ENCODE measurements at places on chromosomes 3 and 15. TPM values are rescaled to one million over a fixed set of nuclear protein-coding genes. Genes with fewer than 3 reads are reported as not detected.

GRCh38 chr3:129576514-129577352, 29.7 kb downstream of the PLXND1 start:
- DNase-seq, result peak; percentile 56

- no peak for DNase-seq
Measured at GRCh38 chr15:74528876-74529275, 12.1 kb upstream of the ARID3B start.

DNA sequence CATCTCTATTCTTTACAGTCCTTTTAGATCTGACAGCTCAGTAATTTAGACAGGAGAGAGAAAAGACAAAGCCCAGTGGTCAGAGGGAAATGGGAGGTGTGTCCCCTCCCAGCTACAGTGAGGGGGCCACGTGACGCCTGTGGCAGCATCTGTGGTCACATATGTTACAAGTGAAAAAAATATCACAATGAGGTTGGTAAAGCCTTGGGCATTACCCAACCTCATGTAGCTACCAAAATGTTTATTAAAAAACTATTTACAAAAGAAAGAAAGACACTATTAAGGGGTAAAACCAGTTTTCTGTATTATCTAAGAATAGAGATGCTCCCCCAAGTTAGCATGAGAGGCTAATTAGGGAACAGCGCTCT, 42.9 kb upstream of the PLCL2 start:
- peak; percentile 69 for DNase-seq

GRCh38 chr3:182821221-182821981, 28.1 kb downstream of the ATP11B start:
- no peak for DNase-seq

DNA sequence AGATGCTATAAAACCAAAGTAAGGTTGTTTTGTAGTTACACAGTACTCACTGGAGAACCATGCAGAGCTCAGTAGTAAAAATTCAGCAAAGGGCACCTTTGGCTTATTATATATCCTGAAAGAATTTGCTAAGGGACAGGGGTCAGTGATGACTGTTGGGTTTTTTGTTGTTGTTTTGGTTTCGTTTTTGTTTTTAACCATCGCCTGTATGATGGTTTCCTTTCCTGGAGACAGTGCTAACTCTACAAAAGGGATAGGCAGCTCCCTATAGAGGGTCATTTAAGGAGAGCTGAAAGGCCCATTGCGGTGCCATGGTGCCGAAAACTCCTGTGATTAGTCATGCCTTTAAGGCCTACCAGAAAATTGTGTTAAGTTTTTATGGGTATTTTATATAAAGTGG, 118.2 kb upstream of the GOLIM4 start:
- DNase-seq, result no peak

- DNase-seq, result no peak
Measured at GRCh38 chr3:37590328-37591079, 271.2 kb upstream of the CTDSPL start.

DNA sequence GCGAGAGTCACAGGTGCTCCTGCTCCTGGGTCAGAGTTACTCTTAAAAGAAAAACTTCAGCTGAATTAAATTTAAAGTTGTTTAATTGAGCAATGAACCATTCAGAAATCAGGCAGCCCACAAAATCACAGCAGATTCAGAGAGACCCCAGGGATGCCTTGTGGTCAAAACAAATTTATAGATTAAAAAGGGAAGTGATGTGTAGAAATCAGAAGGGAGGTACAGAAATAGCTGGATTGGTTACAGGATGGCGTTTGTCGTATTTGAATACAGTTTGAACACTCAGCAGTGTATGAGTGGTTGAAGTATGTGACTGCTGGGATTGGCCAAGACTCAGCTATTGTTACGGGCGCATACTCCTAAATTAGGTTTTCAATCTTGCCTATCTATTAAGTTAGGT, 58.6 kb downstream of the UACA start:
- DNase-seq, result no peak

- DNase-seq, result no peak
Measured at GRCh38 chr3:171404376-171404967, 55.7 kb downstream of the TNIK start.

- no peak for DNase-seq
Measured at GRCh38 chr3:64454179-64454578, 228.9 kb upstream of the PRICKLE2 start.

- DNase-seq, result no peak
Measured at GRCh38 chr15:85419161-85419560, 38.8 kb downstream of the AKAP13 start.

DNA sequence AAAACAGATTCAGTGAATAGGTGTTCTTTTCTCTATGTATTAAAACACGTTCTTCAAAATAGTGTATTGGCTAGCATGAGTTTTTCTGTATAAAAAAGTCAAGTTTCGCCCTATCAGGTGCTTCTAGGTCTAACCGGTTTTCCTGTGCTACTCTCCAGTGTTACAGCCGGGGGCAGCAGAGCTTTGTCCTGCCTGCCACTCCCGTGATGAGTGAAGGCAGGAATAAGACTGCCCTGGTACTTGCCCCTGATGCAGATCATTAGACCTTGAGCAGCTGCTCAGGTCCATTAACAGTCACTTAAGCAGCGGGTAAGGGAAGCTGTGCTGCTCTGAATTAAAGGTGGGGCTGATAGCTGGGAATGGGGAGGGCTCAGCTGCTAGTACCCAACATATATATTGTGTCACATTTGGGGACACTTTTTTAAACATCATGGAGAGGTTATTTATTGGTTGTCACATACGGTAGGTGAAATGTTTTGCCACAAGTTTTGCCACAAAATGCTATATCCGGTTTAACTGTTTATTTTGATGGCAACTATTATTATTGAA, 1.3 kb upstream of the UNC13C start:
- DNase-seq, result no peak

DNA sequence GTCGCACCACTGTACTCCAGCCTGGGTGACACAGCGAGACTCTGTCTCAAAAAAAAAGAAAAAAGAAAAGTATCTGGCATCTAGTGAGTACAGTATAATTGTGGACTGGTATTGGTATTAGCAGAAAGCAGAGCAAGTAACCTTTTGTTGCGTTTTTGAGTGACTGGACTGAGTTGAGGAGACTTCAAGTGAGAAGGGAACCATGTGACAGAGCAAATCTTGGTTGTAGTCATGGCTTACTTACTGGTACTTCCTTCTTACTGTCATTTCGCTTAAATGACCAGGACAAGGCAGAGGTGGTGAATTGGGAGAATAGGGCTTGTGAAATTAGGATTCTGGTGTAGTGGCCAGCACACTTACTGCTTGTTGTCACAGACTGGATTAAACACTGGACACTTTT, 20.6 kb downstream of the RTF1 start:
- no peak for DNase-seq

DNA sequence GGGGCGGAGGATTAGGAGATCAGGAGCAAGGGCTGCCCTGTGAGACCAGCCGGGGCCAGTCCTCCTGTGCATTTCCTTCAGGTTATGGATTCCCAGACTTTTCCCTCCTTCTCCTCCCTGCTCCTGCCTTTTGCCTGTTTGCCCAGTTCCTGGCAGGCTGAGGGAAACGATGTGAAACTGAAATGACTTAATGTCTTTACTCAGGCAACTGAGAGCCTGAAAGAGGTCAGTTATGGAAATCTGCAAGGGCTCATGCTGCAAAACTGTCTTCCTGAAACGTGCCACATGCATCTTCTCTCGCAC, 57.2 kb downstream of the MESD start:
- DNase-seq, result no peak

DNA sequence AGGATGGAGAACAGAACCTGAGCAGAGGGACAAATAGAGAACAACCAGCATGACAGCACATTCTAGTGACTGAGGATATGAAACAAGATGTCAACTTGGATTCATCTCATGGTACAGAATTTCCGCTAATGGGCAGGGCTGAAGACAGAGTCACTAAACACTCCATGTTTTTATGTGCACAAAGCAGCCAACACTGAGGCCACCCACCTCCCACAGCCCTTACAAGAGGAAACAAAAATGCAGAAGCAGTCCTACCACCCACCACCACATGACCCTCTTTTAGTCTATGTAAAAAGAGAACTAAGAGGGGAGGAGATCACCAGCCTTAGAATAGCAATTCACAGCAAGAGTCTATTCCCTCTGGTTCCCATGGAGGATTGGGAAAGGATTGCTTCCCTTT, 131.4 kb upstream of the UBE2E2 start:
- no peak for DNase-seq

DNA sequence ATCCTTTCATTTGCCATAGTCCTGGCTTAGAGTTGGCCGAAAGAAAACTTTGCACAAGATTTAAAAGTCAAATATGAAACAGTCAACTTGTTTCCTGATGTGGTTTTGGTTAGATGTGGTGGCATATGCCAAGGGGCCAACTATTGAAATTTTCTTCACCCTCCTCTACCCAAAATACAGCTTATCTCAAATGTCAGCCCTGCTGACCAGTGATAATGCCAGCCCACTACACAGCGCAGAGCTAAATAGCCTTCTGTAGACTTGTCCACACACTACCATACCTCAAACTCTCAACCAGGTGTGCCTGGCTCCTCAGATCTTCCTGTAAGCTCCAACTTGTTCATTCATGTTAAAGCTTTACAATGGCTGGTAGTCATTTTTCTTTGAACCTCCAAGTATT, 368.5 kb upstream of the STAC start:
- no peak for DNase-seq

GRCh38 chr3:21979706-21980105, 228.7 kb upstream of the ZNF385D start:
- DNase-seq, result no peak

GRCh38 chr3:37117548-37117947, 56.8 kb downstream of the LRRFIP2 start:
- DNase-seq, result no peak

- no peak for DNase-seq
Measured at GRCh38 chr15:73282567-73283365, 86.0 kb downstream of the HCN4 start.

DNA sequence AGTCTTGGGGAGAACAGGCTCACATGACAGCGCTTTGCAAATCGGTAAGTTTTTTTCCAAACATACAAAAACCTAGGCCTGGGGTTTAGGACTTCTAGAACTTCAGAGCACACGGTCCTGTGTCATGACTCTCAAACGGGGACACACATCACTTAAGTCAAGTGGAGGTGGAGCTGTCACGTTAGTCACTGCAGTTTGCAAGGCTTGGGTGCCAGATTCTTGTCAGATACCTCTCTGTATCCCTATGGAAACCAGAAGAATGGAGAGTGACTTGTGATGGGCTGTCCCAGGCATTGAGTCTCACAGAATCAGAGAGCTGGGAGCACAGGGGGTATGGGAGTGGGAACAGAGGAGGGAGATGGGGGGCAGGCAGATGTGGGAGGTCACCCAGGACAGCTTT, 64.8 kb downstream of the DUT start:
- no peak for DNase-seq

GRCh38 chr3:105327662-105328337, 38.9 kb upstream of the ALCAM start:
- no peak for DNase-seq

DNA sequence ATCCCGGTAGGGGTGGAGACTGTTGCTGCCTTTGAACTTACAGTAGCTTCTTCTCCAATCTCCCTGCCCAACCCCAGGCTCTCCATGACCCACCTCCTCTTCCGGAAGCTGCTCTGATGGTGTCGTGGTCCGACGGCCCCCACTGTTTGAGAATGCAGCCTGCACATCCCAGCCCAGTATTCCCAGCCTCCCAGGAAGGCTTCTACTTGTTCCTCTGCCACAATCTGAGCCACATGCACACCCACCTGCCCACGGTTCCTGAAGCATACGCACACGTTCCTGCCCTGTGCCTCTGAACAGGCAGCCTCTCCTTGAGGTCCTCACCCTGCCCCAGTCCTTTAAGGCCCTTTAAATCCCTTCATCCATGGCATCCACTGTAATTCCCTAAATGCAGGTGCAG, 57.4 kb downstream of the ABTB1 start:
- no peak for DNase-seq

DNA sequence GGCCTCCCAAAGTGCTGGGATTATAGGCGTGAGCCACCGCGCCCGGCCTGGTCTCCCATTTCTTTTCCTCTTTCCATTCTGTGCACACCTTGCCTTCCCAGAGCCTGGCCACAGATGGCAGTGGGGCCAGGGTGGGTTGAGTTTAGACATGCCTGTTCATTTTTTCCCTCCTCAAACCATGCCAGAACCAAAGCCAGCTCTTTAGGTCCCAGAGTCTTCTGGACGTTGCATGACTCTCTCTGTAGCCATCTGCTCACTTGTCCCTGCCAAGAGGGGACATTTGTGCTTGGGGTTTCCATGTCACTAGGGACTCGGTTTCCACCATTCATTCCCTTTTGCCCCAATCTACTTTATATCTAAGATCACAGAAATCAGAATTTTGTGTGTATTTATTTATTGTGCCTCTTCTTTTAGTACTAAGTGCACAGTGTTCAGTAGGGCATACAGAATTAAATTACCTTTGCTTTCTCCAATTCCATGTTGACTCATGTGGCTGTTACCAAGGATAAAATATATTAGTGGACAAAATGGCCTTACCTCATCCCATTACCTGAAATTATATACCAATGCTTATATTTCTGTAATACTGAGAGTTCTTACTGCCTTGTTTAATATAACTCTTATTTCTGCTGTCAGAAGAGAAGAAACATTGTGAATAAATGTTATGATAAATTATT, 49.6 kb downstream of the USP13 start:
- no peak for DNase-seq

ADCY5 gene
- total RNA-seq, result not detected

LRRN1 gene
- total RNA-seq, result 0.20 TPM

DUOX1 gene
- total RNA-seq, result not detected

NUP210 gene
- total RNA-seq, result 196 TPM

GPR62 gene
- total RNA-seq, result not detected

RRP9 gene
- 24.3 TPM for total RNA-seq

CKMT1A gene
- not detected for total RNA-seq

TMEM40 gene
- not detected for total RNA-seq

ARNT2 gene
- not detected for total RNA-seq

CLCN2 gene
- total RNA-seq, result 3.6 TPM

CILP gene
- total RNA-seq, result 0.12 TPM

FBXO40 gene
- total RNA-seq, result not detected

KLF15 gene
- not detected for total RNA-seq
